ENCODE measurements at places on chromosomes 2 and 18.

DNA sequence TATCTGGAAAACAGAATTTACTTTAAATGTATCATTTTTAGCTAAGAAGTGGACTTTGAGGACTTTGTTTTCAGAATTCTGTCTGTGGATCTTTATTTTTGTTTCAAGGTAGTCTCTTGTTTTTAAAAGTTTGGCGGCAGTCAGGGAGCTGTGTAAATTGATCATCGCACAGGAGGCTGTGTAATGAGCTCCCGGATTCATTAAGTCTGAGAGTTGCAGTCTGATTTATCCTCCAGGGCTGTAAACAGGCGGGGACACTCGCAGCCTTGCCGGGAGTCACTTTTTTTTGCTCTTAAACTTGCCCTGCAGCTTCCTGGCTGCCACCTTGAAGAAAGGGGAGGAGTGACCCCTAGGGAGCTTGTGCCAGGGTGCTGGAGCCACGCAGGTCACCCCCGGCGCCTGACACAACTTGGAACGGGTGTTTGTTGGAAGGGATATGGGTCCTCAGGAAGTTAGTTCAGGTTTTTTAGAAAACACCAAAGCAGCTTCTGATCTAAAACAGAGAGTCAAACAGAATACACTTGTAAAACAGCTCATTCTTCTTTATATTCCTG is 76.2 kb downstream of the DCDC2C start:
- DNase-seq, result no peak

GRCh38 chr2:120384486-120385354 is 38.8 kb downstream of the INHBB start:
- DNase-seq, result peak; percentile 52

GRCh38 chr18:23063502-23063901 is 71.8 kb upstream of the CABLES1 start:
- DNase-seq, result no peak

GRCh38 chr2:207265869-207266268 is 100.1 kb upstream of the KLF7 start:
- DNase-seq, result no peak

DNA sequence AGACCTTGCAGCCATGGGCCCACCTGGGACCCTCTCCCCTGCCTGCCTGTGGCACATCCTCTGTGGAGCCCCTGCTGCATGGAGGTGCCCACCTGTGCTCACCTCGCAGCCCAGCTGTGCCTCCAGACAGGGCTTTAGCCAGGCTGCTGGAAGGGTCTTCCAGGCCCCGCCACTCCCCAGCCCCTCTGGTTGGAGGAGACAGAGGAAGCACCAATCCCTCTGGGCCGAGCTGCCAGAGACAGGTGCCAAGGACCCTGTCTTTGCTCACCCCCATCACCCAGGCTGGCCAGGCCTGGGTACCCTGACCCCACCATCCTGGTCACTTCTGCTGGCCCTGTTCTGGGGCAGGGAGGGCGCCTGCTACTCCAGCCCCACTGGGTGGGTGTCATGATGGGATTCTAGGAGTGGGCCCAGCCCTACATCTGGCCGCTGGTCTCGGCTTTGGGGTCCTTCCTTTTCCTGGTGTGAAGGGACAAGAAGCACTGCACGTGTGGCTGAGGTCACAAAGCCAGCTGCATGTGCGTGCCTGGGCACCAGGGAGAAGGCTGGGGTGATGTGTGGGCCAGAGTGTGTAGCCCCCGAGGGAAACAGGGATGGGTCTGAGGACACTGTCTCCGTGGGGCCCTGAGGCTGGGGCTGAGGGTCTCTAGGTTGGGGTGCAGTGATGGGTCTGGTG is 9.3 kb upstream of the NEU4 start:
- peak; percentile 73 for DNase-seq

DNA sequence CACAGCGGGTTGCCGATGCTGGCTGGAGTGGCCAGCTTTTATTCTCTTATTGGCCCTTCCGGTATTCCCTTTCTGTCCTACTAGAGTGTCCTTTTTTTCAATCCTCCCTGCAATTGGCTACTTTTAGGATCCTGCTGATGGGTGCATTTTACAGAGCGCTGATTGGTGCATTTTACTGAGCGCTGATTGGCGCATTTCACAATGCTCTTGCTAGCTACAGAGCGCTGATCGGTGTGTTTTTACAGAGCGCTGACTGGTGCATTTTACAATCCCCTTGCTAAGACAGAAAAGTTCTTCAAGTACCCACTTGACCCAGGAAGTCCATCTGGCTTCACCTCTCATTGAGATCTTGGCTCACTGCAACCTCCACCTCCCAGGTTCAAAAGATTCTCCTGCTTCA is 44.4 kb upstream of the SPRED2 start:
- DNase-seq, result no peak

GRCh38 chr18:59340817-59341216 is 18.2 kb downstream of the LMAN1 start:
- no peak for DNase-seq

- no peak for DNase-seq
Measured at GRCh38 chr2:54728669-54729120, 5.2 kb downstream of the EML6 start.

DNA sequence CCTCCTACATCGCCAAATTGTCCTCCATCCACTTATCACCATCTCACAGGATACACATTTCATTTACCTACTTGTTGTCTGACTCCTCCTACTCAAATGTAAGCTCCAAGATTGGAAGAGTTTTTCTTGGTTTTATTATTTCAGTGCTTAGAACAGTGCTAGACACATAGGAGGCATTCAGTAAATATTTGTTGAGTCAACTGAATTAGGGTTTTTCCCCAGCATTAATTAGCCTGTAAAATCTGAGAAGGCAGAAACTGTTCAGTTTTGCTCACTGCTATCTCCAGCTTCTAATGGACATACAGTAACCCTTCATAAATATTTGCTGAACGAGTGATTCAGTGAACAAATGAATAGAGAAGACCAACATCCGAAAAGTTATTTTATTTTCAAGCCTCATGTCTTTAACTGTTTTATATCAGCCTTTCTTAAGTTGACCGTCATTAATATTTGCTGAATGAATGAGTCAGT is 800 bp downstream of the TTC21B start:
- no peak for DNase-seq

DNA sequence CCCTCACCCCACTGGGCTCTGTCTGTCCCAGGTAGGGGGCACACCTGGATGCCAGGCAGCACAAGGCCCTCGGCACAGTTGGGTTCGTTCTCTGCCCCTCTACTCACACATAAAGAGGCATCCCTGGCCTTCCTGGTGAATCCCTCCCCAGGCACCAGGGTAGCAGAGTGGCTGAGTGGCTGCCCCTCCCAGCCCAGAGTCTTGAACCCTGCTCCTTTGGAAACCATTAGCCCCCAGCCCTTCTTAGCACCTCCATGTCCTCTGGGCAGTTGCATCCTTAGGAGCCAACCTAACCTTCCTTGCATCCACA is 2.0 kb downstream of the GPC1 start:
- peak; percentile 42 for DNase-seq

- no peak for DNase-seq
Measured at GRCh38 chr2:223050900-223051504, 988 bp upstream of the KCNE4 start.

DNA sequence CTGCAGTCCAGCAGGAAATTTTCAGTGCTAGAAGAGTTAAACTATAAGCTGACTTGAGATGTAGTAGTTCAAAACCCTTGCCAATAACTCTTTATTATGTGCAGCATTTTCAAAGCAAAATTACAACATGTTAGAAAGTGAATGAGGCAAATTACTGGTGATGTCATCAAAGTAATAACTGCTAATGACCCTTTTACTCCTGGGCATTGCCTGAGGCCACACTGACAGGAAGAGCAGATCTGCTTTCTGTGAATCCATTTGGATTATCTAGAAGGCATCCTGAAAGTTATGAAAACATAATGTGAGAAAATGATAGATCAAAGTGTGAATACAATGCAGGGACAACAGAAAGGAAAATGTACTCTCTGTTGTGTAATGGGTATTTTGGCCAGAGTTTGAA is 139.6 kb upstream of the TRIB2 start:
- no peak for DNase-seq

Measured in posterior vena cava (tissue), 2 donors.